Colonic mucosa (tissue), 4 donors: ENCODE measurements at places on chromosomes 2 and 18.

GRCh38 chr2:232852676-232853075 is 17.4 kb upstream of the SNORC start:
- no peak for DNase-seq

DNA sequence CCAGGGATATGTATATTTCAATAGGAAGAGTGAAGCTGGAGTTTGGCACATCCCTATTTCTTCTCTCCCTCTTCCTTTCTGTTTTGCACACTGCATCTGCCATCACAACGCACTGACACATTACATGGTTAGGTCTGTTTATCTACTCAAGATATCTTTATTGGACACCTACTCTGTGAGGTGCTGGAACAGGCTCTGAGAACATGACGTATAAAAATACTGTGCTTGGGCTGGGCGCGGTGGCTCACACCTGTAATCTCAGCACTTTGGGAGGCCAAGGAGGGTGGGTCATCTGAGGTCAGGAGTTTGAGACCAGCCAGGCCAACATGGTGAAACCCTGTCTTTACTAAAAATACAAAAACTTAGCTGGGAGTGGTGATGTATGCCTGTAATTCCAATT is 653.3 kb downstream of the SLC4A3 start:
- DNase-seq: no peak

- no peak for DNase-seq
These were observed 958.3 kb downstream of the TSN start for GRCh38 chr2:122713800-122714199.

DNA sequence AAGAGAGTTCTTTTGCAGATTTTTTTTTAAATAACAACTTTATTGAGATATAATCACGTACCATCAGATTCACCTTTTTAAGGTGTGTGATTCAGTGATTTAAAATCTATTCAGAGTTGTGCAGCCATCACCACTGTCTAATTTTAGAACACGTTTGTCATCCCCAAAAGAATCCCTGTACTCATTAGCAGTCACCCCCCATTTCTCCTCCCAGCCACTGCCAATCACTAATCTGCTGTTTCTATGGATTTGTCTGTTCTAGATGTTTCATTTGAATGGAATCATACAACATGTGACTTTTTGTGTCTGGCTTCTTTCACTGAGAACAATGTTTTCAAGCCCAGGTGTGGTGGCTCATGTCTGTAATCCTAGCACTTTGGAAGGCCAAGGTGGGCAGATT is 55.4 kb upstream of the RAPH1 start:
- no peak for DNase-seq

DNA sequence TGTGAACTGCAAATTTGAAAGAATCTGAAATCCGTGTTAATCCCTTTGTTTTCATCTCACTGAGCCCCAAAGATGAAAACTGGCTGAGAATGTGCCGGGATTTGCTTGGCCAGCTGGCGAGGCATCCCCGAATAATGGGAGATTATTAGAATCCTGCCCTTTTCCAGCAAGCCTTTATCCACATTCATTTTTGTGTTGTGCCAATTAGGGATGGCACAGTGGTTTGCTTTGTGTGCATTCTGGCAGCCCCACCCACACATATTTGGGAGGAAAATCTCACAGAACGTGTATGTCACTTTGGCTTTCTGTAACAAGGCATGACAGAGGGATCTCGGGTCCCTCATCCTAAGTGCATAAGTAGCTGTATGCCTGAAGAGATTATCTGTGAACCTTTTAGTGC is 405.8 kb upstream of the FAM98A start:
- no peak for DNase-seq

DNA sequence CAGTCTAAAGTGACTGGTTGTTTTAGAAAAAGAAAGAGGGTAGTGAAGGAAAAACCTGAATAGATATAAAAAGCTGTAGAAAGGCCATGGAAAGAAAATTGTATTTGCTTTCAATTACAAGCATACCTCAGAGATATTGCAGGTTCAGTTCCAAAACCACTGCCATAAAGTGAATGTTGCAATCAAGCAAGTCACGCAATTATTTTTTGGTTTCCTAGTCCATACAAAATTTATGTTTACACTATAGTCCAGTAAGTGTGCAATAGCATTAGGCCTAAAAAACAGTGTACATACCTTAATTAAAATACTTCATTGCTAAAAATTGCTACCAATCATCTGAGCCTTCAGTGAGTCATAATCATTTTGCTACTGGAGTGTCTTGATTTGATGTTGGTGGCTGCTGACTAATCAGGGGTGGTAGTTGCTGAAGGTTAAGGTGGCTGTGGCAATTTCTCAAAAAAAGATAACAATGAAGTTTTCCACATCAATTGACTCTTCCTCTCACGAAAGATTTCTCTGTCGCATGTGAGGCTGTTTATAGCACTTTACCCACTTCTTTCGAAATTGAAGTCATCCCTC is 2003.8 kb upstream of the PIK3C3 start:
- no peak for DNase-seq

- DNase-seq: no peak
These were observed 102.2 kb downstream of the AP1S3 start for GRCh38 chr2:223735035-223735640.
